Activated CD4-positive, alpha-beta memory T cell treated with anti-CD3 and anti-CD28 coated beads for 36 hours (primary cell): ENCODE measurements at places on chromosomes 16 and 17. TPM values are rescaled to one million over a fixed set of nuclear protein-coding genes. Genes with fewer than 3 reads are reported as not detected.
A peak's percentile ranks its signal among the peaks of the same experiment; 100 is the strongest.

DNA sequence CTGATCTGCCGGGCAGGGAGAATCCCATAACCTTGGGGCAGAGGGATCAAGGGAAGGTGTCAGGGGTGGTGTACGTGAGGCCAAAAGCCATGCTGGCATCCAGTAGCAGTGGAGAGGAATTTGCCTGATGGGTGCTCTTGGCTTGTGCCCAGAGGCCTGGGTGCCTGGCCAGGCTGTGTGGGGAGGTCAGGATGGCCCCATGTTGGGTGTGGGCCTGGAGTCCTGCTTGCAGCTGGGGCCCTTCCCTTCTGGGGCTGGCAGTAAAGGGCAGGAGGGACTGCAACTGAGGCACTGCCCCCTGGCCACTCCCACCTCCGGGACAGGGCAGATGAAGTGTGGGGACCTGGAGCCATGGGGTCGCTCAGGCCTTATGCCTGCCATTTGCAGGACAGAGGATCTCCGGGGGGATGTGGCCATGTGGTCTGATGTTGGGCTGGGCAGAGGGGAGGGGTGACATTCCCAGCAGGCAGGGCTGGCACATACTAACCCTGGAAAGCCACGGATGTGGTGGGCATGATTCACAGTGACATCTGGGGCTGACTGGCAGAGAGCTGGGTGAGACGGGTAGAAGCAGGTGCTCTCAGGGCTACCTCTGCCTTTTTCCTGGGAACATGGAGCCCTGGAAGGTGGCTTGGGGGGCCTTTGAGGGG is 3.5 kb downstream of the FMNL1 start:
- H3K27ac ChIP-seq = peak overlapping the region; percentile 100
- H3K4me1 ChIP-seq = peaks cover 52% of the 10 kb centered on the region
- peaks cover 46% of the 10 kb centered on the region for H3K36me3 ChIP-seq
- no peaks in the 10 kb centered on the region for H3K27me3 ChIP-seq

DNA sequence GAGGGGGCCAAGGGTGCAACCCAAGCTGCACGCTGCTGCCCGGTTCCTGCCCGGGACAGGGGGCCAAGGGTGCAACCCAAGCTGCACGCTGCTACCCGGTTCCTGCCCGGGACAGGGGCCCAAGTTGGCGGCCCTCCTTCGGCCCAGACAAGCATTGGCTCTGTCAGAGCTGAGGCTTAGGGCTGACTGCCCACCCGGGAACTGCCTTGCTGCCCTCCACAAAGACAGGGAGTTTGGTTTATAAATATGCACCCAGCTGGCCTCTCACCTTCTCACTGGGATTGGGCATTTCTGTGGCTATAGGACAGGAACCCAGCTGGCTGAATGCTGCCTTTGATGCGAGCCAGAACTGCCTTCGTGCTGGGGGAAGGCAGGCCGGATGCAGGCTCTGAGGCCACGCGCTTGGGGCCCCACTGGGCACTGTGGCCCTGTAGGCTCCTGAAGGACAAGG is 105.7 kb downstream of the IRX5 start:
- H3K27me3 ChIP-seq = peaks cover 3% of the 10 kb centered on the region
- no peaks in the 10 kb centered on the region for H3K4me1 ChIP-seq
- H3K27ac ChIP-seq = no peak overlapping the region
- H3K36me3 ChIP-seq = no peaks in the 10 kb centered on the region

- H3K4me3 ChIP-seq = no peak overlapping the region
- DNase-seq = no peak
- no peaks in the 10 kb centered on the region for H3K27me3 ChIP-seq
- peaks cover 65% of the 10 kb centered on the region for H3K4me1 ChIP-seq
- no peaks in the 10 kb centered on the region for H3K36me3 ChIP-seq
Measured at GRCh38 chr16:88460496-88461330, 7.6 kb downstream of the ZFPM1 start.

DNA sequence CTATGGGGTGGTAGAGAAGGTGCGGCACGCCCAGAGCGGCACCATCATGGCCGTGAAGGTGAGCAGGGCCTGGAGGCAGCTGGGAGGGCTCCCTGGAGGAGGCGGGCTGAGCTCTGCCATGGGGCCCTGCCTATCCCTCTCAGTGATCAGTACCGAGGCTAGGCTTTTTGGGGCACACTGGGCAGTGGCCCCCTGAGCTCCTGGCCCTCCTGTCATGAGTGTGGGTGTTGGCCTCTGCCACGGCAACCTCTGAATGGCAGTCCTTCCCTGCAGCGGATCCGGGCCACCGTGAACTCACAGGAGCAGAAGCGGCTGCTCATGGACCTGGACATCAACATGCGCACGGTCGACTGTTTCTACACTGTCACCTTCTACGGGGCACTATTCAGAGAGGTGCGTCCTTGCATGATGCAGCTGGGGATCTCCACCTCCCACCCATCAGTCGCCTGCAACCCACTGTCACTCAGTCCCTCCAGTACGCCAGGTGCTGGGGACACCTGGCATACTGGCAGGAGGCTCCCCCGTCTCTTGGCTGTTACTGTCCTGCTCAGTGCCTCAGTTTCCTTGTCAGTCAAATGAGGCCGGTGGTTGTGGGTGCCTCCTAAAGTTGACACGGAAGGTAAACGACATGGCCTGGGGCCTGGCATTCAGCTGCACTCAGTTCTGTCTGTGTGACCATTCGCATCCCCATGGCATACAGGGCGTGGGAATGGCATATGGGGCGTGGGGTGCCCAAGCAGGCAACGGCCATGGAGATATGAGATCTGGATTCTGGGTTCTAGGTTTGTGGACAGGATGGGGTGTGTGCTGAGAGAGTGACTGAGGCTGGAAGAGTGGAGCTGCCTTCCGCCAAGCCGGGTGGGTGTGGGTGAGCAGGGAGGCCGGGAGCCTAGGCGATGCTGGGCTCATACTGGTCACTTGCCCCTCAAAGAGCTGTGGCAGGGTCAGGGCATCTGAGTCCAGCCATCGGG is 16.4 kb downstream of the MAP2K3 start:
- DNase-seq = no peak
- no peak overlapping the region for H3K27ac ChIP-seq
- H3K36me3 ChIP-seq = peaks cover 46% of the 10 kb centered on the region
- no peaks in the 10 kb centered on the region for H3K4me1 ChIP-seq
- no peaks in the 10 kb centered on the region for H3K27me3 ChIP-seq
- no peak overlapping the region for H3K4me3 ChIP-seq

GRCh38 chr17:4136373-4136772 is 6.5 kb downstream of the ZZEF1 start:
- no peaks in the 10 kb centered on the region for H3K36me3 ChIP-seq
- no peaks in the 10 kb centered on the region for H3K27me3 ChIP-seq
- peaks cover 56% of the 10 kb centered on the region for H3K4me1 ChIP-seq
- no peak for DNase-seq
- no peak overlapping the region for H3K4me3 ChIP-seq

DNA sequence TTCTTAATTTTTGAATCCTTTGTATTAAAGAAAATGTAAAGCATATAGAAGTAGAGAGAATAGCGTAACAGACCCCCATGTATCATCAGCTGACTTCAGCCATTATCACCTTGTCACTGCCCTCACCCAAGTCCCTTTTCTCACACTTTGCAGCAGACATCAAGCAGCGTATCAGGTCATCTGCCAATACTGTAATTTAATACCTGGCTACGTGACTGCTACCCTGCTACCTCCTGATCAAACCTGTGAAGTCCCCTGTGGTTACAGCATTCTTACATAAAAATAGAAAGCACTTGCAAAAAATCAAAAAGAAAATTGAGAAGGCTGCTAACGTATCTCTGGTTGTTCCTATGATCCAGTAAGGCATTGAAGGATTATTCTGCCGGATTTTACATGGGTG is 96.4 kb downstream of the PLCG2 start:
- H3K4me3 ChIP-seq = no peak overlapping the region
- H3K27me3 ChIP-seq = no peaks in the 10 kb centered on the region
- no peak overlapping the region for H3K27ac ChIP-seq
- DNase-seq = no peak

HID1 gene
- 2.3 TPM for total RNA-seq

ZPBP2 gene
- total RNA-seq = 0.61 TPM
